Fibroblast of pulmonary artery (primary cell): ENCODE measurements at places on chromosomes 2 and 18.

- peak; percentile 60 for DNase-seq
Measured at GRCh38 chr2:98601532-98602132, 6.7 kb downstream of the COA5 start.

GRCh38 chr2:124582387-124582786, 557.3 kb downstream of the CNTNAP5 start:
- DNase-seq, result no peak

GRCh38 chr2:222861411-222862105, 722 bp downstream of the ACSL3 start:
- peak; percentile 29 for DNase-seq

GRCh38 chr2:175436076-175436475, 254.6 kb upstream of the ATP5MC3 start:
- DNase-seq, result no peak

GRCh38 chr18:55449412-55450140, 138.4 kb downstream of the TCF4 start:
- no peak for DNase-seq

- DNase-seq, result no peak
Measured at GRCh38 chr2:36294316-36294721, 61.3 kb upstream of the CRIM1 start.

- DNase-seq, result no peak
Measured at GRCh38 chr2:128264881-128265607, 53.6 kb downstream of the HS6ST1 start.

DNA sequence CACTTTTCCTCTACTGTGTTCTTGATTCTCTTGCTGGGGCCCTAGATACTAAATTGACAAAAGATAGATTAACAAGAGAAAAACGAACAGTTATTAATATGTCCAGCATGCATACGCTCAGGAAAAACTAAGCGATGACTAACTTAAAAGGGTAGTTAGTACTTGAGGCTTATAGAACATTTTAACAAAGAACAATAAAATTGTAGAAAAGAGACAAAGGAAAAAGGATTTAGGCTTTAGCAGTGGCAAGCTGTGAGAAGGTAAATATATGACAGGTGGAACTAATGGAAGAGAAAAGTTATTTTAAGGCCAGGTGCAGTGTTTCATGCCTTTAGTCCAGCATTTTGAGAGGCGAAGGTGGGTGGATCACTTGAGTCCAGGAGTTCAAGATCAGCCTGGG, 75.6 kb downstream of the MRO start:
- no peak for DNase-seq

- no peak for DNase-seq
Measured at GRCh38 chr2:241808051-241808720, 807 bp upstream of the NEU4 start.

DNA sequence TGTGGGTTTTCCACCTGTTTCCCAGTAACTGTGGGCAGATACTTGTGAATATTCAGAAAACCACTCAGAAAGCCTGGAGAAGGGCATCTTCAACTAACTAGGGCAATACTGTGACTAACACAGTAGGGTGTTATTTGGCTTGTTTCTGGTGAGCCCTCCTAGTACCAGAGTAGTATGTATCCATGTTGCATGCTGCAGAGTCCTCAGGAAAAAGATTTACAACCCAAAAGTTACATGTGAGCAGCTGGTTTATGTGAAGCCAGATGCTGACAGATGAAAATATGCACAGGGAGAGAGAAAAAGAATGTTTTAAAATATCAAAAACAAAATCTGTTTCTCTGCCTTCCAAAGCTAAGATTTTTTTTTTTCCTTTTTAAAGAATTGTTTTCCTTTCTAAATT, 333.2 kb upstream of the UBE2E3 start:
- DNase-seq, result no peak

- peak; percentile 90 for DNase-seq
Measured at GRCh38 chr2:234873828-234874173, 78.0 kb upstream of the SH3BP4 start.

- no peak for DNase-seq
Measured at GRCh38 chr2:64274399-64275173, 130.4 kb upstream of the PELI1 start.

GRCh38 chr2:202109737-202110184, 36.7 kb downstream of the KIAA2012 start:
- peak; percentile 32 for DNase-seq

DNA sequence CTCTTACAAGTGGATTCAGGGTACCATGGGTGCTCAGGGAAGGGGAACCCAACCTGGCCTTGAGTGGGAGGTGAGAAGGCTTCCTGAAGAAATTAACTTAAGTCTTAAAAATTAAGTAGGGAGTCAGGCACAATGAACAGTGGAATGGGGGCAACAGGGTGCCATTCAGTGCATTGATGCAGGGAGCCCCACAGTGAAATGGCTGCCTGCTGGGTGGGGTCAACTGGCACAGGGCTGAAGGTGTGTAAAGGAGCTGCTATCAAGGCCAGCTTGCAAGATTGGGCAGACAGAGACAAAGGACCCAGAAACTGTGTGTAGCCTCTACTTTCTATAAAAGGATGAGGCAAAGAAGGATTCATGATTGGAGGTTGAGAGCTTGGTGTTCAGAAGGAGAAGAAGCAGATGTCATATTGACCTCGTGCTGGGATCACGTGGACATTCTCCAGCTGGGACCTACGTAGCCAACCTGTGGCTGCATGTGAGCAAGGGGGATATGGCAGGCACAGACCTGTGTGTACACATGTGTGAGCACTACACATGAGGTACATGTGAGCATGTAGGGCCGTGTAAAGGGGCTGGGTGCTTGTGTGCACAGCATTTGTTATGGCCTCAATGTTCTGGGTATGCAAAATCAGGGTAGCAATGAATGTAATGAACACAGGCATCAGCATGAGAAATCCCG, 209.5 kb upstream of the HAAO start:
- DNase-seq, result no peak

GRCh38 chr2:101688261-101688660, 9.2 kb upstream of the MAP4K4 start:
- DNase-seq, result no peak

DNA sequence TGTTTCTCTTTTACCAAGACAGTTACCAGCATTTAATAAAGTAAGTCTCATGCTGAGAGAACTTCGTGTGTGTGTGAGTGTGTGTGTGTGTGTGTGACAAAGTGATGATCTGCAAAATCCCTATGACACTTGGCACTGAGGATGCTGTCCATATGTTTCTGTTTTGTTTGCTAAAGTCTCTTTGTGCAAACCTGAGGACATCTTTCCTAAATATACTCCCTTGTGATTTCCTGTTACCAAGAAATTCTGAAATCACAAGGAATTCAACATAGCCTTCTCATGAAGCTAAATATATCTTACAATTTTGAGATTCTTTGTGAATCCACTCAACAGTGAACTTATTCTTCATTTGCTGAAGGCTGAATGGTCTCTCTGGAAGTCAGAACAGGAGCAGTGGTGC, 1359.7 kb upstream of the NRXN1 start:
- DNase-seq, result peak; percentile 11

GRCh38 chr2:67215214-67216055, 181.7 kb upstream of the ETAA1 start:
- peak; percentile 80 for DNase-seq

DNA sequence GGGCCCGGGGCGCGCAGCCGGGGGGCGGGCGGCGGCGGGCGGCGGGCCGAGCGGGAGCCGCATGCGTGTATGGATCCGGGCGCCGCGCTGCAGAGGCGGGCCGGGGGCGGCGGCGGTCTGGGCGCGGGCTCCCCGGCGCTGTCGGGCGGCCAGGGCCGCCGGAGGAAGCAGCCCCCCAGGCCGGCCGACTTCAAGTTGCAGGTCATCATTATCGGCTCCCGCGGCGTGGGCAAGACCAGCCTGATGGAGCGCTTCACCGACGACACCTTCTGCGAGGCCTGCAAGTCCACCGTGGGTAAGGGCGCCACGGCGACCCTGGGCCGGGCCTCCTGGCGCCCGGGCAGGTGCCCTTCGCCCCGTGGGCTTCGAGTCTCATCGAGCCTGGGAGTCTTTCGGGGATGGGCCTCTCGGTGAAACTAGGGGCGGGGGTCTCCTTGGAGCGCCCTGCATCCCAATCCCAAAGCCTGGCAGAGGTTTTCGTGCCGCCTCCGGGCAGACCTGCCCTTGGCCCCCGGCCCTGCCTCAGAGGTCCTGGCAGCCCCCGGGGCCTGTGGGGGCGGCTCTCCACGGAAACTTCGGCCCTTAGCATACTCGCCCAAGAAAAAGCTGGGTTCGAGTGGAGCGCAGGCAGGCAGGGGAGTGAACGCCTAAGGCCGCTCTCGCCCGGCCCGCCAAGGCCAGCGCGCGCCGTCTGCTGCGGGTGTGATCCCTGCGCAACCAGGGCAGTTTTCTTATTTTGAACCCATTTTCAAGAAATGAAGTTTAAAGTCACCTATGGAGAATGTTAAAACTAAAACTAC, 622 bp downstream of the RAB12 start:
- DNase-seq, result no peak

DNA sequence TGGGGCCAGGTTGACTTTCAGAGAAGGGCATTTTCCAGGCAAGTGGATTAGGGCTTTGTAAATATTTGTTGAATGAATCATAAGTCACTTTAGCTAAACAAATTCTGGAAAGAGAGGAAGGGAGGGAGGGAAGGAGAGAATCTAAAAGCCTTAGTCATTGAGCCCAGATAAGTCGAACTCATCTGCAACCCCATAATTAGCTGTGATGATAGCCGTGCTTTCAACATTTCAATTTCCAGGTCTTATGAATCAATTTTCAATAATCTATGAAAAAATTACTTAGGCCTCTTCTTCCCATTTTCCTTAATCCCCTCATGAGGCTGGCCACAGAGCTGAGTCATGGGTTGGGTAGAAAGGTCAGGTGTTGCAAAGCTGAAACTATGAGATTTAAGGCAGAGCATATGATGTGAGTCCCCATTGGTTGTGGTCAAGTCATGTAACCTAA, 111.9 kb upstream of the MAPRE2 start:
- peak; percentile 68 for DNase-seq

- no peak for DNase-seq
Measured at GRCh38 chr18:59488899-59489298, 129.8 kb upstream of the LMAN1 start.

DNA sequence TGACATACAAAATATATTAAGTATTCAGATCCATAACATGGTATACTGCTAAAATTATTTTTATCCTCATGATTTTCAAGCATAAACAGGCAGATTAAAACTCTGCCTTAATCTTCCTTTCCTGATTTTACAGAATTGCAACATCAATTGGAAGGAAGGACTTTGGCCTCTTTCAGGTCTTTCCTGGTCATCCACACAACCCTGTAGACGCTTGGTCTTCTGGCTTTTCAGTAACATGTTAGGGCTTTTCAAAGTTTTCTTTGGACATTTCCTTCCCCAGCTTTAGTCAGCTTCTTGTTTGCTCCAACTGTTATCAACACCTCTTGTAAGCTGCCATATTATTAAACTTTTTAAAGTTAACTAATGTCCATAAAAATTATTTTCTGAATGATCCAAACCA, 1364.9 kb upstream of the NRXN1 start:
- DNase-seq, result peak; percentile 21

GRCh38 chr18:23711426-23711825, 22.2 kb downstream of the LAMA3 start:
- no peak for DNase-seq

- DNase-seq, result no peak
Measured at GRCh38 chr18:23069481-23069880, 65.8 kb upstream of the CABLES1 start.

DNA sequence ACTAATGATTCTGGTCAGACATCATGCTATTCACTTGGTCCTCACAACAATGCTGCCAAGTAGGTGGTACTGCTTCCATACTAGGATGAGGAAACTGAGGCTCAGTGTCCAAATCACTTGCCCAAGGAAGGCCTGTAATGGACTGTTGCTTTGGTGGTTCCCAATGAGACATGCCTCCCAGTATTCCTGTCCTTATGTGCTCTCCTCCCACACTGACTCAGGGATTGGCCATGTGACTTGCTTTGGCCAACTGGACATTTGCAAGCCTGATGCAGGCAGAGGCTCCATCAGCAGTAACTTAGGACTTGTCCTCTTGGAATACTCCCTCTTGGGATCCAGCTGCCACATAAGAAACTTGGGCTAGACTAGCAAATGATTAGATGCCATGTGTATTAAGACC, 3.0 kb downstream of the FBXO41 start:
- DNase-seq, result no peak

DNA sequence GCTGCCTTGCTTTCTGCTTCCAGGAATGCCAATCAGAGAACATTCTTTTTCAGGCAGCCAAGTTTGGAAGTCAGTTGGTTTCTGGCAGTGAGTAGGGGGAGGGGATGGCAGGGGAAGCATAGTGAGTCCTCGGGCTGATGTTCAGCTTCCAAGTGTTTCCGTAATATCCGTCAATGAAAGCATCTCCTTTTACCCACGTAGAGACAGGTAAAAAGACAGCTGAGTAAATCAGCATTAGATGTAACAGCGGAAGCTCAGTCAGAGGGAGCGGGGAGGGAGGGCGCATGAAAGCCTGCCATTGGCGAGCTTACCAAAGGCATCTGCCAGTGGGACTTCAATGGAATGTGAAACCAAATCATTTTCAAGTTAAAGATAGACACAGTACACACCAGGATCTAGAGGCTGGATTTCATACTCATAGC, 117.1 kb upstream of the DTNA start:
- peak; percentile 65 for DNase-seq

GRCh38 chr2:190468814-190469569, 60.8 kb downstream of the MFSD6 start:
- peak; percentile 98 for DNase-seq

DNA sequence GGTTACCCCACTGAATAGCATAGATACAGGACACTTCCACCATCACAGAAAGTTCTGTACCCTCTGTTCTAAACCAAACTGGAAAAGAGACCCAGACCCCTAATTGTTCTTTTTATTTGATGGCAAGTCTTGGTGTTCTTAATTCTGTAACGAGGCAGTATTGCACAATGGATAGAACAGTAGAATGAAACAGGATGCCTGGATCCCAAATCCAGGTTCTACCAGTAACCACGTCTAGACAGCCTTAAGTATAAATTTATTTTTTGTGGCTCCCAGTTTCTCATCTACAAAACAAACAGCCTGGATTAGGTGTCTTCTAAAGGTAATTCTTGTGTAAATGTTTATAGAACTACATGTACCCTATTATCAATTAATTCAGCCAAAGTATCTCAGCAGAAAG, 23.7 kb downstream of the SMC6 start:
- no peak for DNase-seq

- no peak for DNase-seq
Measured at GRCh38 chr2:112483831-112484230, 1.9 kb downstream of the TTL start.

GRCh38 chr2:61938511-61938910, 33.0 kb downstream of the COMMD1 start:
- DNase-seq, result no peak

- DNase-seq, result peak; percentile 29
Measured at GRCh38 chr2:17800693-17801458, 15.4 kb upstream of the MSGN1 start.

DNA sequence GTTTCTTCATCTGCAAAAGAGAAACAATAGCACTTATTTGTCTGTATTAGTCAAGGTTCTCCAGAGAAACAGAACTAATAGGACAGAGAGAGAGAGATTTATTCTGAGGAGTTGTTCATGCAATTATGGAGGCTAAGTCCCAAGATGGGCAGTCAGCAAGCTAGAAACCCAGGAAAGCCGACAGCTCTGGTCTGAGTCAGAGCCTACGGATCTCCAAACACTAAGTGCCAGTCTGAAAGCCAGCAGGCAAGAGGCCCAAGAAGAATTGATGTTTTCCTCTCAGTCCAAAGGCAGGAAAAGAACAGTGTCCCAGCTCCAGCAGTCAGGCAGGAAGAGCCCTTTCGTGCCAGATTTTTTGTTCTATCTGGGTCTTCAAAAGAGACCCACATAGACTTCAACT, 36.5 kb upstream of the SLC66A3 start:
- no peak for DNase-seq
